ENCODE measurements at places on chromosomes 6 and 20. TPM values are rescaled to one million over a fixed set of nuclear protein-coding genes. Genes with fewer than 3 reads are reported as not detected.

Gene HRH3
- not detected for total RNA-seq

Gene HNF4A
- not detected for total RNA-seq

Gene CHRNA4
- total RNA-seq = not detected

Gene ANGPT4
- not detected for total RNA-seq

Gene MYCT1
- not detected for total RNA-seq

Gene C20orf144
- 0.29 TPM for total RNA-seq

Gene DEFB118
- not detected for total RNA-seq

Gene RSPH4A
- total RNA-seq = 0.37 TPM

Gene NTSR1
- not detected for total RNA-seq

Gene C6orf132
- total RNA-seq = 0.07 TPM

Gene LEMD2
- total RNA-seq = 77.2 TPM

Gene CYP39A1
- total RNA-seq = not detected

Gene PRKN
- total RNA-seq = not detected

Gene IPCEF1
- total RNA-seq = 6.7 TPM

Gene BPIFA1
- not detected for total RNA-seq

Gene HLA-DRA
- total RNA-seq = 242 TPM

Gene TMEM242
- total RNA-seq = 10.0 TPM

Gene CYP24A1
- not detected for total RNA-seq

Gene PTGIS
- total RNA-seq = 11.7 TPM

Gene NRN1
- 5.8 TPM for total RNA-seq

Gene HLA-DQA1
- 89.7 TPM for total RNA-seq
